Stimulated activated CD8-positive, alpha-beta memory T cell treated with anti-CD3 and anti-CD28 coated beads, Interleukin-4, amount 100 ng/mL, for 1 hour (primary cell): ENCODE measurements at places on chromosomes 5 and 9.

- DNase-seq = no peak
Observed at GRCh38 chr5:135379046-135379654, 19.9 kb downstream of the MACROH2A1 start.

DNA sequence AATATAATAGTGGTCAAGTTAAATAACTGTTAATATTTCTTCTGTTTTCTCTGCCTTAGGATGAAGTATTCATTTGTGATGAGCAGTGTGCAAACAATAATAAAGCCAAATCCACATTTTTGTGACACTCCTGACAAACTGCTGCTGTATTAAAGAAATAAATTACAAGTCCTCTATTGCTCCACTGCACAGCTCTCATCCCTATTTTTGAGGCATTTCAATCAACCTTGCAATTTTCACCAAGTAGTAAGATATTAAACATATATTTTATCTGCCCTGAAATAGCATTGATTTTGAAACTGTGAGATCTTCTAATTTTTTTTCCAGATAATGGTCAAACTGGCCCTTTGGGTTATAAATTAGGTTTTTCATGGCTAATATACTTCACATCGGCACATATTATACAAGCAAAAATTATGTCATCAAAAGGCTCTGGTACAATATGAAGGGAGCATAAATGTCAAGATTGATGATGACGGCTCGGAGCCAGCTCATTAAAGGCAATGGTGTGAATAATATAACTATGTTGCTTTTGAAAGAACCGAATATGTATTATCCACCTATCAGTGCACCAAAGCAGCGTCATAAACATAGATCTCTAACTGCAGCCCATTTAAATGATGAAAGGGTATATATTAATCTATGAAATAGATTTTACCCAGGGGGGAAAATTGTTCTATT is 764.9 kb downstream of the DNAH5 start:
- no peak for DNase-seq

GRCh38 chr9:127267793-127268525 is 3.4 kb downstream of the GARNL3 start:
- DNase-seq = no peak

- peak; percentile 49 for DNase-seq
Observed at GRCh38 chr9:35079426-35080341, at the start of gene FANCG. Gene FANCG, minus strand, starts transcription at chr9:35079942. Its CDS starts 418 bp downstream, at chr9:35079524.

- DNase-seq = no peak
Observed at GRCh38 chr5:72288924-72289323, 31.1 kb downstream of the MRPS27 start.

GRCh38 chr5:125612181-125612721 is 811.0 kb upstream of the GRAMD2B start:
- DNase-seq = no peak

GRCh38 chr9:71911908-71912335 is 483 bp downstream of the C9orf85 start:
- DNase-seq = no peak

GRCh38 chr9:93154293-93154903 is 20.3 kb upstream of the NINJ1 start:
- DNase-seq = no peak

DNA sequence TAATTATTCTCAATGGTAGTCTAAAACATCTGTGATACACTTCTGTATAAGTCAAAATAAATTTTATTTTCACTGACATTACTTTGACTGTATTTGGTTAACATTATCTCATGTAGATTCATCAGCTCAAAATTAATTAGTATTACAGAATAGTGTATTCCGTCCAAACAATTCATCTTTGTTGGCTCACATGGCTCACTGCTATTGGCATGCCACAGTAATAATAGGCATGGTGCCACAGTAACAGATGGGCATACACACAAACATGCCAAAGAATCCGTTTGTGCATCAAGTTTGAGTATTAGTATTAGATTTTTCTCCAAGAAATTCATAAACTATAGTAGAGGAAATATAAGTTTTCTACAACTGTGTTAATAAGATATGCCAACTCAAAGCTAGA is 14.2 kb downstream of the AP3B1 start:
- DNase-seq = no peak

GRCh38 chr9:127140181-127140580 is 17.7 kb upstream of the ANGPTL2 start:
- DNase-seq = no peak

DNA sequence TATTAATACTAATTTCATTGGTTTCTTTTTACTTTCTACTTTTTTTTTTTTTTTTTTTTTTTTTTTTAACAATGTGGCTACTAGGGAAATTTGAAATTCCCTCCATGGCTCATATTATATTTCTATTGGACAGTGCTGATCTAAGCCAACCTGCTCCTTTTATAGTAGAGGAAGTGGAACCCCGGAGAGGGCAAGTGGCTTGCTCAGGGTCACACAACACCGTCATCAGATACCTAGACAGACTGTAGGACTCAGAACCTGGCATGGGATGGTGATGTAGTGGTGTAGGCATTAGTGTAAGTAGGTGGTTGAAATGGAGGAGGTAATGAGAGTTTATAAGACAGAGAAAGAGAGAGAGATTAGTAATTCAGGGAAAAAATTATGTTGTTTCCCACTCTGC is 10.8 kb downstream of the ZNF618 start:
- no peak for DNase-seq

DNA sequence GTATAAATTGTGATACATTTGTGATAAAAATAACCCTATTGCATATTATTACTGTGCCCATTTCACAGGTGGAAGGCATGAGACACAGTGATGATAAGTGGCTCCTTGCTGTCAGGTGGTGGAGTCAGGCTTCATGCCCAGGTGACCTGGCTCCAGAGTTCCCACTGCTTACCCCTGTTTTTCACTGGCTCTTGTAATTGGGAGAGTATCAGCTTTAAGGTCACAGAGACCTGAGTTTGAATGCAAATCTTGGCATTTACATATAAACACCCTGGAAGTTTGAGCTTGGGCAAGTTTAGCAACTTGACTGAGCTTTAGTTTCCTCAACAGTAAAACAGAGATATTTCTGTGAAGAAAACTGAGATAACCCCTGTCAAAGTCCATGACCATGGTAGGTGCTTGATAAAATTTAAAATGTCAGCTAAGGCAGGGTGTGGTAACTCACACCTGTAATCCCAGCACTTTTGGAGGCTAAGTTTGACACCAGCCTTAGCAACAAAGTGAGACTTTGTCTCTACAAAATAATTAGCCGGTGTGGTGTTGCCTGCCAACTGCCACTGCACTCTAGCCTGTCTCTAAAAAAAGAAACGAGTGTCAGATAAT is 29.2 kb downstream of the MAT2B start:
- no peak for DNase-seq

DNA sequence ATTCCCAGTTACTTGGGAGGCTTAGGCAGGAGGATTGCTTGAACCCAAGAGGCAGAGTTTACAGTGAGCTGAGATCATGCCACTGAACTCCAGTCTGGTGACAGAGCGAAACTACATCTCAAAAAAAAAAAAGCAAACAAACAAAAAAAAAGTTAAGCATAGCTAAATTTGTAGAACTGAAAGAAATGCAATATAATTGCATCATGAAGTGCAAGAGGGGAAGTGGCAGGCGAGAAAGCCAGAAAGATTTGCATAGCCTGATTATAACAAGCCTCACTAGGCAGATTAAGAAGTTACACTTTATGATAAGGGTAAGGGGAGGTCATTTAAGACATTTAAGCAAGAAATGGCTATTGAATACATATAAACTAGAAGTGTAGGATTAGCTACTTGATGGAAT is 187.1 kb downstream of the EDIL3 start:
- no peak for DNase-seq

- DNase-seq = no peak
Observed at GRCh38 chr5:17147617-17148016, 69.8 kb upstream of the BASP1 start.

- no peak for DNase-seq
Observed at GRCh38 chr9:133715866-133716563, 22.1 kb downstream of the SARDH start.

- DNase-seq = no peak
Observed at GRCh38 chr9:20551236-20551635, 71.1 kb downstream of the MLLT3 start.

DNA sequence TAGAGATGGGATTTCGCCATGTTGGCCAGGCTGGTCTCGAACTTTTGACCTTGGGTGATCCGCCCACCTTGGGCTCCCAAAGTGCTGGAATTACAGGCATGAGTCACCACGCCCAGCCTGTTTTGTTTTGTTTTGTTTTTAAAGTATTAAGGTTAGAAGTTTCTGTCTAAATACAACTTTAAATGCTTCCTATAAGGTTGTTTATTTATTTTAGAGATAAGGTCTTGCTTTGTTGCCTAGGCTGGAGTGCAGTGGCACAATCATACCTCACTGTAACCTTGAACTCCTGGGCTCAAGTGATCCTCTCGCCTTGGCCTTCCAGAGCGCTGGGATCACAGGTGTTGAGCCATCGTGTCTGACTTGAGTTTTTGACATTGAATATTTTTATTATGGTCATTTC is 11.4 kb downstream of the MRRF start:
- no peak for DNase-seq

GRCh38 chr9:36820392-36820861 is 213.6 kb downstream of the PAX5 start:
- DNase-seq = no peak

DNA sequence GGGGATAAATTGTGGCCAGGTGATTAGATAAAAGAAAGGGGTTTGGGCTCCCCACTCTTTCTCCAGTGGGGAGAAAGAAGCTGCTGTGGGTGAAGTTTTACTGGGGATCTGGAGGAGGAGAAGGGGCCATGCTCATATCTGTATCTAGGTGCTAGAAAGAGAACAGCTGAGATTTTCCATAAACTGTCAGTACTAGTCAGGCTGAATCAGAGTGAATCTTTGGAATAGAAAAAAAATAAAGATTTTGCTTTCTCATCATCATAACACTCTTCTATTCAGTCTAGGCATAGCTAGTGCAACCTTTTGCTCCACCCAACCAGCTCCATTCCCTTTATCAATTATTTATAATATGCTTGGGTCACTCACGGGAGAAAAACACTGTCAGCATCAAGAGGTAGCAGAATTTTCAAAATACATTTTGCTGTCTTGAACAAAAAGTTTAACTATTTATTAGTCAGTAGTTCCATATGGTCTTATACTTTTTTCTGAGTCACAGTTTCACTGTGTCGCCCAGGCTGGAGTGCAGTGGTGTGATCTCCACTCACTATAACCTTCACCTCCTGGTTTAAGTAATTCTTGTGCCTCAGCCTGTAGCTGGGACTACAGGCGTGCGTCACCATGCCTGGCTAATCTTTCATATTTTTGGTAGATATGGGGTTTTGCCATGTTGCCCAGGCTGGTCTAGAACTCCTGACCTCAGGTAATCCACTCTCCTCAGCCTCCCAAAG is 21.3 kb upstream of the ERMP1 start:
- no peak for DNase-seq

GRCh38 chr9:109088221-109088620 is 31.5 kb downstream of the TMEM245 start:
- DNase-seq = no peak

GRCh38 chr9:111456529-111456928 is 27.7 kb downstream of the ECPAS start:
- DNase-seq = no peak

DNA sequence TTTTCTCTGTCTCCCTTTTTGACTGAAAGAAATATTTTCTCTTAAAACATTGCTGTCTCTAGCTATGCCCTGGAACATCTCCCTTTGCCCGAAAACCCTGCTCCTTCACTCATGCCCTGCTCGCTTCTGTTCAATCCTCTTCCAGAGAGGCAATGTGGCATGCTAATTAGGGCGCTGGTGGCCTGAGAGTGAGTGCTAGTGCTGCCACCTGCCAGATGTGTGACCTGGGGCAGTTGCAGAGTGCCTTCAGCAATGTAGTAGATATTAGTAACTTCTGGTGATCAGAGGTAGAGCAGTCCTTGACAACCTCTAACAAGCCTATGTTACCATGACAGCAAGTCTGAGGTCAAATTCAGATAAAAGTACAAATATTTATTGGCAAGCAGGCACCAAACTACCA is 119.5 kb upstream of the OSMR start:
- DNase-seq = no peak

DNA sequence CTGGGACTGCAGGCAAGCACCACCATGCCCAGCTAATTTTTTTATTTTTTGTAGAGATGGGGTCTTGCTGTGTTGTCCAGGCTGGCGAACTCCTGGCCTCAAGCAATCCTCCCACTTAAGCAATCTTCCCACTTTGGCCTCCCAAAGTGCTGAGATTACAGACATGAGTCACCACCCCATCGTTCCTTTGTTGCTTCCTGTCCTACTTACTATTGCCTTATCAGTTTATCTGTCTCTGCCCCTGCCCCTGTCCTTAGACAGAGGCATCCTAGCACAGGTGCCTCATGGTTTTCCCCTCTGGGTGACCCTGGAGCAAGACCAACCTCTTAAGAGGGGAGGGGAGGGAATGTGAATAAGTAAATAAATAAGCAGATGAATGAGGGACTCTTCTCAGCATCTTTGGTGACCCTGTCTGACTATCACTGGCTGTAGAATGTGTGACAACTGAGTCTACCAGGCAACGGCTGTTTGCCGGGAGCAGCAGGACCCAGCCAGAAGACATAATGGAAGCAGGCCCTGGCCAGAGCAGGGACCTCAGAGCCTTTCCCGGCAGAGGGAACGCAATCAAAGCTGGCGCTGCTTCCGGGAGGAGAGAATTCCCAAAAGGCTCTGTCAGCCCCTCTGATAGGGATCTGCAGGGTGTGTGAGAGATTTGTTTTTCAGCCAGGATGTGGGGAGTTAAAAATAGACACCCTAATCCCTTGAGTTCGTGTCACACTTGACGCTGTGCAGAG is 43.8 kb upstream of the DAB2IP start:
- DNase-seq = no peak

- no peak for DNase-seq
Observed at GRCh38 chr9:32989660-32990059, 11.8 kb downstream of the APTX start.

- no peak for DNase-seq
Observed at GRCh38 chr5:118703241-118703640, 285.1 kb downstream of the DTWD2 start.

- DNase-seq = no peak
Observed at GRCh38 chr5:344668-345067, 23.2 kb downstream of the AHRR start.

DNA sequence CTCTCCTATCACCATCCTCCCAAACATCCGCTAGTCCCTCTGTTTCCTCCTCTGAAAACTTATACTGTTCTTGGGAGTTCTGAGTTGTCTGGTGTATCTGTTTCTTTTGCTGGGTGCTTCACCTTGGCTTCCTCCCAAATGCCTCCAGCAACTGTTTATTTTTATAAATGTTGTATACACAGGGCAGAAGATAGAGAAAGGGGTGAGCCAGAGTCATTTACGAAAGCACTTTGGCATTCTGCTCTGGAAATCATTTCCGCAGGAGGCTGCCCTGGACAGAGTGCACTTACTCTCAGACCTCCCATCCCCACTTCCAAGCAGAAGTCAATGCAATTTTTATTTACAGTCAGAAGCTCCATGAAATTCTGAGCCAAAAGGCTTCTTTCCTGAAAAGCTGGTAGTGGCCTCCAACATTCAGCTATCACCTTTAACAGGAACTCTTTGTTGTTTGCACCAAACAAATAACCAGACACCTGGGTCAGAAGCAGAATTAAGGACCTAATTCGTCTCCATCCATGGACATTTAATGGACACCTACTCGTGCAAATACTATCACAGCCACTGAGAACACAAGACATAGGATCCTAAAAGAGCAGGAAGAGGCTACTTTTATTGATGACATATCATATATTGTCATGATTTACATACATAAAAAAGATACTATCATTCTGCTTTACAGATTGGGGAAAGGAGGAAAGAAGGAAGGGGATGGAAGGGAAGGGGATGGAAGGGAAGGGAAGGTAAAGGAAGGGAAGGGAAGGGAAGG is 229.5 kb upstream of the PAPPA start:
- no peak for DNase-seq
